ENCODE measurements at places on chromosomes 3 and 15.
A peak's percentile ranks its signal among the peaks of the same experiment; 100 is the strongest.

- DNase-seq: no peak
These were observed 319.9 kb upstream of the GBE1 start for GRCh38 chr3:82081351-82081750.

DNA sequence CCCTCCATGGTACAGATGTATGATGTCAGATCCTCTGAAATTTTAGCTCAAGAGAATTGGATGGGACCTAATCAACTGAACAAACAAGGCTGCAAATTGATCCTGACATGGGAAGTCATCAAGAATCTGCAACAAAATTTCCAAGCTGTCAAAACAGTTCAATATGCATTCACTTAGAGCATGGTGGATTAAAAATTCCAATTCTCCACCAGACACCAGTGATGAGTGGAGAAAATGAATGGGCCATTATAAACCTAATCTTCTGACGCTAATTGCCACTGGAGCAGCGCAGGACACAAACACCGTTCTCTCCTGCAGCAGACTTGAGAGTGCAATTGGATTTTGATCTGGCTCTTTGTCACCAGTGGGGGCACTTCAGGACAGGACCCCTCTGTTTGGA, 94.2 kb downstream of the MINAR1 start:
- no peak for DNase-seq

DNA sequence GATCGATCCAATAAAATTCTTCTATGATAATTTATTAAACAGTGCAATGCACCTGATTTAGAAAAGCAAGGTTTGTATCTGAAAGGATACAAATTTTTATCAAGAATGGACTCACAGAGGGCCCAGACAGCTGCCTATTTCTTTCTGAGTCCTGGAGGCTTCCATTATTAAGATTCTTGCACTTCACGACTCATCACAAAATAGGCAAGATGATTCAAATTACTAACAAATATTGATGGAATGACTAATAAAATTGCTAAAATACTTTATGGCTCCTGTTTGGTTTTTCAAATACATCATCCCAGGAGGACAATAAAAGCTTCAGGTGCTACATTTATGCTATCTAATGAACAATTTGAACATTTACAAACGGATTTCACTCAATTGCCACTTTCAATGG, 483.0 kb upstream of the AGTR1 start:
- DNase-seq: no peak

DNA sequence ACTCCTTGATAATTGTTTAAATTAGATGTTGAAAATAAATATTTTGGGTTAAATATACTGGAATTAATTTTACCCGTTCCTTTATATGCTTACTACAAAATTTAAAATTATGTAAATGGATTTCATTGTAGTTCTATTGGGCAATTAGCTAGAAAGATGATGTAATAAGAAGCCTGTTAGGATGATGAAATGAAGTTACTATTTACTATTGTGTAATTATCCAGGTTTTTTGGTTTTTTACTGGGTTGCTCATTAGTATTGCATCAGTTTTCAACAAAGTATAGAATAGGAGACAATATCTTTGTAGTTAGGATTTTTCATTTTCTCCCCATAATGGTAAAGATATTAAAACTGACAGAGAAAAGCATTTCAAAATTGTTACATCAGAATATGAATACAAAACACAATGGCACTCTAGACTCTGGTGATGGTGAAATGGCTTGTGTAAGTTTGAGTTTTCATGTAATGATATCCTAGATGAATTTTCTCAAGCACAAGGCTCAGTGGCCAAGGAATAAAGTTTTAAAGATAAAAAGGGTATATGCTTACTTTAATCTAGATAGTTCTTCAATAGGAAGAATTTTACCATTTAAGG, 222.0 kb downstream of the P3H2 start:
- DNase-seq: no peak

GRCh38 chr3:129794311-129795185, 99.0 kb downstream of the TMCC1 start:
- DNase-seq: peak; percentile 31

- DNase-seq: no peak
These were observed 129.4 kb downstream of the CHST2 start for GRCh38 chr3:143249014-143249413.

DNA sequence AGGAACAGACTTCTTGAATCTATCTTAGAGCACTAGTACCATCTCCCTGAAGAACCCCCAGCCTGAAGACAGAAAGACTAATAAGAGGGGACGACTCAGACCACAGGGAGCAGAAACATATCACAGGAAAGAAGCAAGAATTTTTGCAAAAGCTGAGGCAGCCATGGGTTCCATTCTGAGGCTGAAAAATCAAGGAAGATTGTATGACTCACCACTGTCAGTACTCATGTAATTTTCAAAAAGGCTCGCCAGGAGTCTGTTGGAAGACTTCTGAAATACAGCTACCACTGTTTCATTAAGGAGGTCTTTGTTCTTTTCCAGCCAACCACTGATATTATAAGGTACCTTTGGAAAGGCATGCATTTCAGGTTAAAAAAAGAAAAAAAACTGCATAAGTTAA, 47.5 kb downstream of the MYH15 start:
- DNase-seq: no peak

- DNase-seq: no peak
These were observed 188.9 kb downstream of the CACNA2D3 start for GRCh38 chr3:54311211-54311747.

DNA sequence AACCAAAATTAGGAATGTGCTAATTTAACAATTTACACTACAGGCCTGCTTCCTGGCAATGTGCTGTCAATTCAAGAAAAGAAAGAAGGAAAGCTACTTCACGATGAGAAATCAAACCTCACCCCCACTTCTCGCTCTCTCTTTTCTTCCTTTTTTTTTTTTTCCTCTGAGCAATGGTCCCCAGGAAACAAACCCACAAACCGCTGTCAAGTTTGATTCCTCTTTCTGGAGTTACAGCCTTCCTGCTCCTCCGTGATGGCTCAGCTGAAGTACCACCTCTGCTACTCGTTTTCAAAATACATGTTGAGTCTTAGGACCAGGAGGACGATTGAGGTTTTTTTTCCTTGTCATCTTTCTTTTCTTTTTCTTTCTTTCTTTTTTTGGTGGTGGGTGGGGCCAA, 3.4 kb upstream of the TRIM71 start:
- DNase-seq: no peak

DNA sequence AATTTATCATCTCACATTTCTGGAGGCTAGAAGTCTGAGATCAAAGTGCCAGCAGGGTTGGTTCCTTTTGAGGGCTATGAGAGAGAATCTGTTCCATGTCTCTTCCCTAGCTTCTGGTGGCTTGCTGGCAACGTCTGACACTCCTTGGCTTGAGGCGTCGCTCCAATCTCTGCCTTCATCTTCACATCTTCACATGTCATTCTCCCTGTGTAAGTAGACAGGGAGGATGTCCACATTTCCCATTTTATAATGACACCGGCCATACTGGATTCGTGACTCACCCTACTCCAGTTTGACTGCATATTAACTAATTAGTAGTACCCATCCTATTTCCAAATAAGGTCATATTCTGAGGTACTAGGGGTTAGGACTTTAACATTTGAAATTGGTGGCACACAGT, 17.5 kb upstream of the ARHGAP31 start:
- DNase-seq: no peak

DNA sequence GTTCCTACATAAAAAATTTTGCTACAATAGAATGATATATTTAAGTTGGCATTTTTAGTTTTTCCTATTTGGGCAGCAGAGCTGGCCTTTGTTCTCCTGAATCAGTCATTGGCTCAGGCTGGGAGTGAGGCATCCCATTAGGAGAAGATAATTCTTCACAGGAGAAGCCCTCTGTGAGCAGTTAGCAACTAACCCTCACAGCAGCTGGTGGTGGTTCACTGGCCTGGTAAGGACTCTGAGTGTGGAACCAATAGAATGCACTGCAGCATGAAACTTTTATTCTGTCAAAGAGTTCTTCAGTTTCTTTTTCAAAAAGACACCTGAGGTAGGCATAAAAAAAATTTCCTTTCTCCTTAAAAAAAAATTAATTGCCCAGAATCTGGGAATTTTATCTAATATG, 562.6 kb downstream of the ZNF385D start:
- DNase-seq: no peak

DNA sequence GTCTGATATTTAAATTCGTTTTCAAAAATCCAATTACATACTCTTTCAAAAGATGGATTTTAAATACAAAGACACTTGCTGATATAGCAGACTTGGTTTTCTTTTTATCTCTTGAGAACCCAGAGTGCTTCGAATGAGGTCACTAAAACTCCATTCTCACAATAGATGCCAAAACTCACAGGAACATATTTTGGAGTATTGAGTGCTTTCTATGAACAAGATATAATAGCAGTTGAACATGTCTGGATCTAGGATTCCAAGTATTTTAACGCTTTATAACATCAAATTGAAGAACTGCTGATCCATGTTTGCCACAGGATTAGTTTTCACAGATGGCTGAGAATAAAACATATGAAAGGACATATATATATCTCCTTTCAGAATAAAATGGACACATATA, 113.2 kb downstream of the SAMMSON start:
- DNase-seq: no peak

DNA sequence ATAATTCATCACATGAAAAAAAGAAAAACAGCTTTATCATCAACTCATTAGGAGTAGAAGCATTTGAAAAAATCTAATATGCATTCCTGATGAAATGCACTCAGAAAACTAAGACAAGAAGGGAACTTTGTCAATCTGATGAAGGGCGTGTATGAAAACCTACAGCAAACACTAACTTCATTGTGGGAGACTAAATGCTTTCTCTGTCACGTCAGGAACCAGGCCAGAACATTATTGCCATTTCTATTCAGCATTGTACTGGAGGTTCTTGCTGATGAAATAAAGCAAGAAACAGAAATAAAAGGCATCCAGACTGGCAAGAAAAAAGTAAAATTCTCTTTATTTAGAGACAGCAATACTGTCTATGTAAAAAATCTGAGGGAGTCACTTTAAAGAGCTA, 235.2 kb downstream of the GABRB3 start:
- DNase-seq: no peak

GRCh38 chr3:152480282-152480953, 211.7 kb downstream of the MBNL1 start:
- DNase-seq: no peak

GRCh38 chr3:151146731-151147091, 56.3 kb downstream of the GPR171 start:
- DNase-seq: no peak

GRCh38 chr3:183478501-183478900, 50.1 kb upstream of the MCF2L2 start:
- no peak for DNase-seq

- DNase-seq: no peak
These were observed 220.7 kb upstream of the AZI2 start for GRCh38 chr3:28569357-28569756.

Measured in ovary (tissue), 10 donors.